Left lung (tissue), 14 donors: ENCODE measurements at places on chromosomes 6 and 20. TPM values are rescaled to one million over a fixed set of nuclear protein-coding genes. Genes with fewer than 3 reads are reported as not detected.

WFDC10B gene
- polyA plus RNA-seq: not detected

APCDD1L gene
- polyA plus RNA-seq: not detected

C6orf118 gene
- 5.8 TPM for polyA plus RNA-seq

SEC23B gene
- polyA plus RNA-seq: 43.0 TPM

SSTR4 gene
- polyA plus RNA-seq: 0.18 TPM

GRCh38 chr6:7624796-7625710, 35.1 kb downstream of the SNRNP48 start:
- H3K4me3 ChIP-seq: no peak overlapping the region
- no peaks in the 10 kb centered on the region for H3K4me1 ChIP-seq
- no peak for DNase-seq
- no peak overlapping the region for H3K27ac ChIP-seq
- no peaks in the 10 kb centered on the region for H3K27me3 ChIP-seq
- no peaks in the 10 kb centered on the region for H3K36me3 ChIP-seq

DNA sequence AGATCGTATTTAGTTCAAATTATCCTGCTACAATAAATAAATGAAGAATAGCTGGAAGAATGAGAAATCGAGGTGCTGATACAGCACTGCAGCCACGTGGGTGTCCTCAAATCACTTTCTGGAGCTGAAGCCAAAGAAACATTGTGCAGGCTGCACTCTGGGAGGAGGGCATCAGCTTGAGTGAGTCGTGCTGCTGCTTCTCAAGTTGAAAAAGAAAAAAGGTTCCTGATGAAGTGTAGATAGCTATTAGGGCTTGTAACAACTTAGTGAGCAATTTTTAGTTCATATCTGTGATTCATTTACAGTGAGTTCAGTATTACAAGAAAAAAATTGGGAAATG, 40.5 kb downstream of the DSE start:
- peaks cover 27% of the 10 kb centered on the region for H3K4me1 ChIP-seq
- H3K36me3 ChIP-seq: no peaks in the 10 kb centered on the region
- H3K27ac ChIP-seq: peak overlapping the region; percentile 6
- no peaks in the 10 kb centered on the region for H3K27me3 ChIP-seq
- no peak for DNase-seq

- no peaks in the 10 kb centered on the region for H3K36me3 ChIP-seq
- no peak overlapping the region for H3K27ac ChIP-seq
- H3K27me3 ChIP-seq: no peaks in the 10 kb centered on the region
- H3K4me3 ChIP-seq: no peak overlapping the region
- no peaks in the 10 kb centered on the region for H3K4me1 ChIP-seq
These were observed 606.0 kb downstream of the DHX35 start for GRCh38 chr20:39568109-39568508.

- peak; percentile 76 for DNase-seq
- H3K4me1 ChIP-seq: peaks cover 47% of the 10 kb centered on the region
- H3K36me3 ChIP-seq: no peaks in the 10 kb centered on the region
- H3K4me3 ChIP-seq: no peak overlapping the region
- H3K27ac ChIP-seq: peak overlapping the region; percentile 71
These were observed 116.5 kb downstream of the TCP11 start for GRCh38 chr6:35024551-35025054.

DNA sequence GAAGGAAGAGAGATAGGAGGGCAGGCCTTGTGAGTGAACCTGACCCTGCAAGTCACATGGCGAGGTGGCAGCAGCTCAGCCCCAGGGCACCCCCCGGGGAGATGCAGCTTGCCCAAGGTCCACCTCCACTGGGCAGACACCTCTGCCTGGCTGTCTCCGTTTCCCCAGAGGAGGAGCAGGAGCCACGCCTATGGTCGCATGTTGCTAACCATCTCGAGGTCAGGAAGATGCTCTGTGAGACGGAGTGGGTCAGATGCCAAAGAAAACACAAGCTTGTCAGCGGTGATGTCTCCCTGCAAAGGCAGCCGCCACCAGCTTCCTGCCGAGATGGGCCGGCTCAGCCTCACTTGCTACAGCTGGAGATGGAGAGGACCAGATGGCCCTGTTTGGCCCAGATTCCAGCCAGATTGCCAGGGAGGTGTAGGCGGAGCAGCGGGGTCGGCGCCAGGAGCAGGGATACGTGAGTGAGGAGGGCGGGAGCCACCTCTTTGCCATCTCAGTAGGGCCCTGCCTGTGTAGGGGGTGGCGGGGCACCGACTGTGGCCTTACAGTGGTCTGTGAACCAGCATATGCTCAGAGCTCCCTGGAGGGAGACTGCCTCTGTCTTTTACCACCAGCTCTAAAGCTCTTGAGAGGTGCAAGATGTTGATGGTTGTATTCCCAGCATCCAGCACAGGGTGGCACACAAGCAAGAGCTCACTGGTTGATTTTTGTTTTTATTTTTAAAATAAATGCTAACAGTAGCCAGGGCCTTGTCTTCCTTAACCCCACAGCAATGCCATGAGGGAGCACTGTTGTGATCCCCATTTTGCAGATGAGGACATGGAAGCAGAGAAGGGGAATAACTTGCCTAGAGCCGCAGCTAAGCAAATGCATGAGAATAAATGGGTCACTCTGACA, 42.9 kb upstream of the FAM83D start:
- H3K27ac ChIP-seq: no peak overlapping the region
- no peak for DNase-seq
- H3K36me3 ChIP-seq: no peaks in the 10 kb centered on the region

DNA sequence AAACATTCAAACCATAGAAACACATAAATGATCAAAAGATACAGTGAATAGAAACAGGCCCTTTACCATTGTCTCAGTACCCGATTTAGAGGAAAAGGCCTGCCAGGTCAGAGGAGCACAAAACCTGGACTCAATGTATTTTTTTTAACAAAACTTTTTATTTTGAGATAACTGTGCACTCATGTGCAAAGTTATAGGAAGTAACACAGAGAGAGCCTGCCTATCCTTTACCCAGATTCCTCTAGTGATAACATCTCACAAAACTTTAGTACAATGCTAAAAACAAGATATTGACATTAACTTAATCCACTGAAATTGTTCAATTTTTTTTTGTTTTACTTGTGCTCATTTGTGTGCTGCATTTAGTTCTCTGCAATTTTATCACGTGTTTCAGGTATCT, 36.8 kb upstream of the SAMD3 start:
- no peaks in the 10 kb centered on the region for H3K4me1 ChIP-seq
- no peak for DNase-seq
- H3K27ac ChIP-seq: no peak overlapping the region
- H3K36me3 ChIP-seq: no peaks in the 10 kb centered on the region
- no peak overlapping the region for H3K4me3 ChIP-seq
- H3K27me3 ChIP-seq: no peaks in the 10 kb centered on the region

- no peak for DNase-seq
- H3K36me3 ChIP-seq: no peaks in the 10 kb centered on the region
- H3K27me3 ChIP-seq: no peaks in the 10 kb centered on the region
- no peak overlapping the region for H3K4me3 ChIP-seq
These were observed 236.6 kb upstream of the PDE10A start for GRCh38 chr6:165899611-165900010.

DNA sequence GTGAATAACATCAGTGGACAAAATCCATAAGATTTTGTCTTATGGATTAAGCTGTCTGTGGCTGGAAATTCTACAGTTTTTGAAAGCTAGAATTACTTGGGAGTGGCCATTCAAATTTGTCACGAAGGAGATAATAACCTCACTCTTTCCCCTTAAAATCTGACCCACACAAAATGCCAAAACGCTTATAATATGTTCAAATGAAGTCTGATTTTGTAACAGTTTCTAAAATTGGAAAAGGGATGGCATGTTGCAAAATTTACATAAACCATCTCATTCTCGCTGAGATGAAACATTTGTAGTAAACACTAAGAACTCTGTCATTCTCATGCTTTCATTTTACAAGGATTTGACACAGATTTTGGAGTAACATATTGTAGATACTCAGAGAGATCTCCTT, 112.7 kb downstream of the GJA1 start:
- no peaks in the 10 kb centered on the region for H3K27me3 ChIP-seq
- no peak overlapping the region for H3K27ac ChIP-seq

DNA sequence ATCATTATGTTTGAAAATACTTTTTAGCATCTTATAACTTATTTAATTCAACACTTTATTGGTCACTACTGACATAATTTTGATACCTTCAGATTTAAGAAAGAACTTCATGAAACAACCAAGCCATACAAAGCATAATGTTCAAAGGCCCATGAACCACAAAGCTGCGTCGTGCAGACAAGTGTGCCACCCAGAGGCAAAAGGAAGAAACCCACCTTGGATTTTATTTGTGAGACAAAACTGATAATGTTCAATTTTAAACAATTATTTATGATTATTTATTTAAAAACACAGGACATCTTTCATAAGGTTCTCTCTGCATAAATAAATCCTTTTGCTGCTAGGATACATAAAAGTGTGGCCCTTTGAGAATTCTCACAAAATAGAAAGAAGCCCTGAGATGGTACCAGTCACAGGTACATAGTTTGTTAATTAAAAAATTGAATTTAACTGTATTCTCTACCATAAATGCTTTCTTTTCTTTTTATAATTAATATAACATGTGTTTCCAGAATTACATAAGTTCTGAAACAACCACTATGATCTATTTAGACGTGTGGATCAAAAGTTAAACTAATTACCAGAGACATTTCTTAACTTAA, 143.7 kb downstream of the RALGAPA2 start:
- no peak overlapping the region for H3K4me3 ChIP-seq
- no peak overlapping the region for H3K27ac ChIP-seq
- no peaks in the 10 kb centered on the region for H3K4me1 ChIP-seq

DNA sequence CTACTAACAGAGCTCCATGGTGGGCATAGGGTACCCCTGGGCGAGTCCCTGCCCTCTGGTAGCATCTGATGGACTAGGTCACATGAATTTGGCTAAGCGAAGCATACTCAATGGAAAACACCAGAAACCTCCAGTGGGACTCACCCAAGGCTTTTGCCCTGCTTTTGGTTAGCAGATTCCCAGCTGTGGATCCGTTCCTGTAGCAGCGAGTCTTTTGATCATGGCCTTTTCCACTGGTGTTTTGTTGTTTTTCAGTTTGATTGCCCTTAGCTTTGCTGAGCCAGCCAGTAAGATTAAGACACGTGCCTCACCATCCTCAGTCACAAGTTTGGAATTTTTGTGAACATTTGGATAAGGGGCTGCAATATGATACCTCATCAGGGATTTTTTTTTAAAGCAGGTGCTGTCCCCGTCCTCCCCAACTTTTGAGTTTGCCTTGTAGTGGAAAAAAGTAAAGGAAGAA, 8.0 kb downstream of the TNFAIP3 start:
- H3K27ac ChIP-seq: no peak overlapping the region
- DNase-seq: no peak
- no peak overlapping the region for H3K4me3 ChIP-seq
- peaks cover 15% of the 10 kb centered on the region for H3K4me1 ChIP-seq
- no peaks in the 10 kb centered on the region for H3K27me3 ChIP-seq

- DNase-seq: peak; percentile 15
- H3K36me3 ChIP-seq: no peaks in the 10 kb centered on the region
- H3K27me3 ChIP-seq: no peaks in the 10 kb centered on the region
- H3K27ac ChIP-seq: peak overlapping the region; percentile 96
These were observed 9.4 kb upstream of the NCOA7 start for GRCh38 chr6:125781314-125781868.

DNA sequence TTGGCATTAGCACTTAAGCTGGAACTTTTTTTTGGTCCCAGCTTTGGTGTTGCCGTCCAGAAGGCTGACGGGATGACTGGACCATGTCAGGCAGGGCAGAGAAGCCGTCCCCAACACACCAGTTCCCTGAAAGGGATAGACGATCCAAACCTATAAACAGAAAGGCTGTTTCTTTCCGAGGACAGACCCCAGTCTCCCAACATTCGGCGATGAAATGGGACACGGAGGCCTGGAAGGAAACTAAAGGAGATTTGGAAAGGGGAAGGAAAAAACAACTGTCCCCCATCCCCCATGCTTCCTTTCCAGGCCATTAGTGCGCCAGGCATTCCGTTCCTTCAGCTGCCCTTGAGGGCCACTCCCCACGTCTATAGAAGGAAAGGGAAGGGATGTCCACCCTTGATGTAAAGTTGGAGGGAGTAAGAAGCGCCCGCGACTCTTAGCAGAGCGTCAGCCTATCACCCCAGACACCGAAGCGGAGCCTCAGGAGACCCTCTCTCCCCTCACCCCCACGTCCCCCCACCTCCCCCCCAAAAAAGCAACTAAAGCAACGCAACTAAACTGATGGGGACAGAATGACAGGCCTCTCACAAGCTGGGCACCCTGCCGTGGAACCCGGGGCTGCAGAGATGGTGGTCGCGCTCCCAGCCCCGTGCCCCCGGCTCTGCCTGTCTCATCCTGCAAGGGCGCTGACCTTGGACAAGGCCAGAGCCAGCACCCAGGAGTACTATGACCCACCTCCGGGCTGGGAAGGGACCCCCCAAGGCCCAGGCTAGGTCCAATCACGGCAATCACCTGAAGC, 638 bp downstream of the BLCAP start:
- DNase-seq: no peak
- no peaks in the 10 kb centered on the region for H3K27me3 ChIP-seq
- peak overlapping the region; percentile 99 for H3K4me3 ChIP-seq

- no peak overlapping the region for H3K4me3 ChIP-seq
- H3K4me1 ChIP-seq: no peaks in the 10 kb centered on the region
- DNase-seq: no peak
- no peaks in the 10 kb centered on the region for H3K27me3 ChIP-seq
- H3K27ac ChIP-seq: no peak overlapping the region
These were observed 106.9 kb downstream of the TFAP2B start for GRCh38 chr6:50925548-50925947.

- no peaks in the 10 kb centered on the region for H3K27me3 ChIP-seq
- H3K4me1 ChIP-seq: peaks cover 42% of the 10 kb centered on the region
- H3K4me3 ChIP-seq: peak overlapping the region; percentile 74
- peak overlapping the region; percentile 91 for H3K27ac ChIP-seq
These were observed 3.6 kb downstream of the SOX4 start for GRCh38 chr6:21596949-21597682.

DNA sequence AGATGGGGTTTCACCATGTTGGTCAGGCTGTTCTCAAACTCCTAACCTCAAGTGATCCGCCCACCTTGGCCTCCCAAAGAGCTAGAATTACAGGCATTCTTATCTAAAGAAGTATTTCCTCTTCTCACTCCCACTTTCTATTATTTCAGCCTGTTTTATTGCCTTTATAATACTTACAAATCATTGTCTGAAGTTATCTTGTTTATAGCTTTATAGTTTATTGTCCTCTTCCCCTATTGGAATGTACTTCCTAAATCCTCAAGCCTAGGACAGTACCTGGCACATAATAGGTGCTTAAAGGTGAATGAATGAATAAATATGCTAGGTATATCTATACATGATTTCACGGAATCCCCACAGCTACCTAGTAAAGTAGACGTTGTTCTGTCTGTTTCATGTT, 37.8 kb upstream of the RNF182 start:
- no peaks in the 10 kb centered on the region for H3K27me3 ChIP-seq
- H3K27ac ChIP-seq: no peak overlapping the region
- H3K36me3 ChIP-seq: no peaks in the 10 kb centered on the region

DNA sequence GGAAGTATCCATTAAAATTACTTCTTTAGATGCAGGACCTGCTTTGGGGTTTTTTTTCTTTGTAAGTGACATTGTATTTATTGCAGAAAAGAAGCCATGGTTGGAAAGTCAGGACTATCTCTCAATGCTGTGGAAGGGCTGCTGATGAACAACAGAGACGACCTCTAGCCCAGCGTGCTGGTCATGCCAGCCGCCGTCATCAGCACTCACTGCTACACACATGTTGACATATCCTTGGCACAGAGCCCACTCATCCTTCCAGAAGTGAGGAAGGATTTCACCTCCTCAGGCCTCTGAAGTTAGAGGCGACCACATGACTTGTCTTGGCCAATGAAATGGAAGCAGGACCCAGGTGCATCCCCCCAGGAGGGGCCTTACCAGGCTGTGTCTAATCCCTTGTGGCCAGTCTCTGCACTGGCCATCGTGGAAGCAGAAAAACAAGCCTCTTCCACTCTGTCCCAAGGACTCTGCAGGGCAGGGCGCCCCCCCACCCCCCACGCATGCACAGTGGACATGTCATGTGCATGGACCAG, 343.5 kb downstream of the TAF4 start:
- no peak overlapping the region for H3K27ac ChIP-seq
- no peak for DNase-seq
- H3K4me3 ChIP-seq: no peak overlapping the region
- no peaks in the 10 kb centered on the region for H3K27me3 ChIP-seq
- no peaks in the 10 kb centered on the region for H3K4me1 ChIP-seq
- no peaks in the 10 kb centered on the region for H3K36me3 ChIP-seq
